Stimulated activated CD4-positive, alpha-beta T cell treated with anti-CD3 and anti-CD28 coated beads, TNF-alpha, amount 100 ng/mL, for 4 hours (primary cell): ENCODE measurements at places on chromosomes 3 and 15.

DNA sequence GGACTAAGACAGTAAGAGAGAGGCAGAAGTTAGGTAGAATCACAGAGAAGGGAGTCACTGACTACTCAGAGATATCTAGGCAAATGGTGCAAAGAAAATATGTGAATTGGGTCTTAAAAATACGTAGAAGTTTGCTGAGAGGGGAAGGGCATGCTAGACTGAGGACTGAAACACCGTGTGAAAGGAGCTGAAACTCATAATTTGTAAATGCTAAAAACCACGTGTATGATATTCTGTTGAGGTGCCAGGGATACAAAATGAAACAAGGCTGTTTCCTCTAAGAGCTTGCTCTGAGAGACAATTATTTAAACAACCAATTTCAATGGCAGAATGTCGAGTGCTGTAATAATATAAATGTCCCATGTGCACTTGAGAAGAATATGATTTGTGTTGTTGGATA lies 47.2 kb downstream of the NCK1 start:
- DNase-seq = no peak

- DNase-seq = no peak
Observed at GRCh38 chr3:126156468-126156867, 23.9 kb downstream of the ALDH1L1 start.

DNA sequence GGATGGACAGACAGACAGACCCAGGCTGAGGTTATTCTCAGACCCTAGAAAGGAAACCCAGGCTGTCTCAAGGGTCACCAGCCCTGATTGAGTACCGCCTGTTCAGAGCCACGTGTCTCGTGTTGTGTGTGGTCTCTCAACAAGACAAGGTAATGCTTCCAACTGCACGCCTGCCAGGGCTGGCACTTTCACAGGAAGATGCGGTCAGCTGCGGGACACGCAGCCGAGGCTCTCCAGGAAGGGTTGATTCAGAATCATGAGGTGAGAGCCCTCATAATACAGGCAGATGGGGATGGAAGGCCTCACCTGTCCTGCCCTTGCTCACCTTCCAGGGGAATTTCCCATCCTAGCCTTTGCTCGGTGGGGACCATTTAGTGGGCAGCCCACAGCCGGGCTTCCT lies 81.4 kb downstream of the TOP2B start:
- no peak for DNase-seq

GRCh38 chr15:25242166-25242879 lies 196.5 kb downstream of the UBE3A start:
- DNase-seq = no peak

GRCh38 chr3:94101860-94102259 lies 39.0 kb downstream of the NSUN3 start:
- no peak for DNase-seq

DNA sequence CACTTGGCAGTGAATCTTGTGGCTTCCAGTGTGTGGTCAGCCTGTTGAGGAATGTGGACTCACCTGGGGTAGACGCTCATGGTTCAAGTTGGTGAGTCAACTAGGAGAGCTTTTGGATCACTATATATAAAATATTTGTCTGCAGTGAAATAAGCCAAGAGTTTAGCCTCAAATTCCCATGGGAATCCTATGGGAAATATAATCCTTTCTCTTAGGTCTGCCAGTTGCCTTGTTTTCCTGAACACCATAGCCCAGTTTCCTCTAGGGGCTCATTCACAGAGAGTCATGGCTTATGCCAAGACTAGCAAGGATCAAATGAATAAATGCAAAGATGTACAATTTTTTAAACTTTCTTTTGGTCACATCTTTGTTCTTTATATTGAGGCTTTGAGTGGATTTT lies 100.1 kb upstream of the NPHP3 start:
- no peak for DNase-seq

DNA sequence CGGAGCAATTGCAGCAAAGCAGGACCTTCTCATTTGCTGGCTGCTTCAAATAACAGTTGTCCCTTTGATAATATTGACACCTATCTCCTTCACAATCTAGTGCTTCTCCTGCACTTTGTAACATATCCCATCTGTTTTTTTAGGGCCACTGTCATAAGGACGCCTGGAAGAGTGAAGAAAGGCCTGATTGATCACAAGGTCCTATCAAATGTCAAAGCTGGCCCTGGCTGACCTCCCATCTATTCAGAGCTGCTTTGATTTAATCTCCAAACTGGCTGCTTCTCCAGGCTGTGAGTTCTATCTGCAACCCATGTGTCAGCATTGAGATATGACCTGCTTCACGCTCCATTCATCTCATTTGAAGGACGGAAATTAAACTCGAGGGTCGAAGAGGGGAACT lies 601.2 kb upstream of the KCNMB2 start:
- DNase-seq = no peak

GRCh38 chr3:150744041-150744918 lies 18.7 kb downstream of the SIAH2 start:
- no peak for DNase-seq

- DNase-seq = no peak
Observed at GRCh38 chr3:45435961-45436360, 47.6 kb downstream of the LARS2 start.

- no peak for DNase-seq
Observed at GRCh38 chr15:48566668-48567067, 78.8 kb downstream of the FBN1 start.
